ENCODE measurements at places on chromosomes 1 and 21.

DNA sequence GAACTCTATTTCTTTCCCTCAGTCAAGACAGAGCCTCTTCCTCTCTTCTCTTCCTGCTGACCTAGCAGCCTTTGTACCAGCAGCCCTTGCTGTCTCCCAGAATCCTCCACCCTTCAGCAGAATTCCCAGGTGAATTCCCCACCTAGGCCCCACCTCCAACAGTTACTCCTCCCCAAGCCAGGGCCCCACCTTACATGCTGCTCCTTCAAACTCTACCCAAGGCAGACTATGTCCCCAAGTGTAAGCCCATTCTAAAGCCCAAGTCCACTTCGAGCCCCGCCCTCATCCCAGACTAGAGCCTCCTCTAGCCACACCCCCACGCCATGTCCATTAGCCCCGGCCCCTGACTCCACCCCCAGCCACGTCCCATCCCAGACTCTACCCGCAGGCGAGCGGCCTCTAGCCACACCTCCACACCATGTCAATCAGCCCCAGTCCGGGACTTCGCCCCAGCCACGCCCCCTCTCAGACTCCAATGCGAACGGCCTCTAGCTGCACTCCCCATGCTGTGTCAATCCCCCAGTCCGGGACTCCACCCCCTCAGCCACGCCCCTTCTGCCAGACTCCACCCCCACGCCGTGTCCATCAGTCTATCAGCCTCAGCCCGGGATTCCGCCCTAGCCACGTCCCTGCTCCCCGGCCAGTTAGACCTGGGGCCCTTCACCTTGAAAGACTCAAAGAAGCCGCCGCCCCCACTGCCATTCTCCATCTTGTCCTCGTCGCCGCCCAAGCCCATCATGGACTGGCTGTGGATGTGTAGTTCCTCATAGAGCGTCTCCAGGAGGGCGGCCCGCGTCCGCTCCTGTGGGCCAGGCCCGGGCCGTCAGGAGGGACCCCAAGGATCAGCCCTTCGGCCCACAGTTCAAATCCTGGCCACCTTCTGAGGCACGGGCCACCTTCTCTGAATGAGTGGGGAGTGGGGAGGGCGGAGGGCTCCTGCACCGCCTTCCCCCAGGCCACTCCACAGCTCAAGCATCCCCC, 61.3 kb downstream of the RAP1GAP start:
- peak; percentile 92 for DNase-seq

DNA sequence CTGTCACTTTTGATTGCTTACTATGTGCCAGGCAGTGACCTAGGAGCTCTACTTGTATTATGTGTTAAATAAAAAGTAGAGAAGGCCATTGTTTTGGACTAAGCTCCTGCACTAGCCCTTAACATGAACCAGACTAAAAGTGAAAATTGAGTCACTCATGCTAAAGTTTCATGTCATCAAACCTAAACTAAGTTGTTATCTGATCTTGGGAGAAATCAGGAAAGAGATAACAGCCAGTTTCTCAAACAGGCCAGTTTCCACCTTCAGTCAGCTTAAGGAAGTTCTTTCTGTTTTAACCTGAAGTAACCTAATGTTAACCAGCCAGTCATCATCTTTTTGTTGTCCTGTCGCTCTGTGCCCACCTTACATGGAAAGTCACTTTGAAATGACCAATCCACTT, 102.1 kb upstream of the MARK1 start:
- no peak for DNase-seq

DNA sequence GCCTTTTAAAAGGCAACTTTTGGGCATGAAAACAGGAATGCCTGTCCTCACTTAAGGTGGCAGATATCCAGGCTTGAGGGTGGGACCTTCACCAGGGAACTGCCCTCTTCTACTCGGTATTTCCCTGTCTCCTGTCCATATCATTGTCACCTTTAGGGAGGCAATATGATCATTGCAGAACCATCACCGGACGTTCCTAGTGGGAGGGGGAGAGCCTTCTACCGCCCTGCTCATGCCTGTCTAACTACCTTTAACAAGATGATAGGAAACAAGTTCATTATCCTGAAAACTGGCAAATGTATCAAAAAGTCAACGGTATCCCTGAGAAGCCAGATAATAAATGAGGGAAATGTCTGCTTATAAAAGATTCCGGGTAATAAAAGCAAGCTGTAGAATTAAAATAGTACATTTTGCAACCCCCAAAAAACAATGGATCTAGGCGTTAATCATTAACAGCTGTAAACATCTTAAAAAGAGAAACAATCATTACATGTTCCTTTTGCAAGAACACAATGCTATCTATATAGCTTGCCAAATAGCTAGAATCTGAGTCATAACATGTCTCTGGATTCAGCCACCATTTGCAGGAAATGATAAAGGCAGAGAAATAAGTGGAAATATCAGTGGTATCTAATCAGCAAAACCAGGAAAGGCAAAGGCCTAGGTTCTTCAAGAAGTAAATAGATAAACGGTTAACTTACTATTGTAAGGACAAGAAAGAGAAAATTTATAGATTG, 852.9 kb upstream of the ADGRL4 start:
- DNase-seq: no peak

DNA sequence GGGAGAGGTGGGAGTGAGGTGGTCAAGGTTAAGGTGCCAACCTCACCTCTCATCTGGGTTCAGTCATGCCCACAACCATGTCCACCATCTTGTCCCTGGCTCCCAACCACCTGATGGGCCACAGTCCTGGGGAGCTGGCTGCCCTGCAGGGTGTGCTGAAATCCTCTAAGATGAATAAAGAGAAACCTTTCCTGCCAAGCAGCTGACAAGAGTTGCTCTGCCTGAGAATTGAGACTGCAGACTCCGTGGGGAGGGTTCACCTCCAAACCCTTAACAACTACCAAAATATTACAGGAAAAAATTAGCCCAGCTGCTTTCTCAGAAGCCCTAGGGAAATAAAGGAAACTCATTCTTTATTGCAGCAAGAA, 15.2 kb upstream of the FGR start:
- DNase-seq: no peak

GRCh38 chr21:35506352-35506751, 457.2 kb upstream of the RUNX1 start:
- no peak for DNase-seq
